ENCODE measurements at places on chromosomes 12 and 14. TPM values are rescaled to one million over a fixed set of nuclear protein-coding genes. Genes with fewer than 3 reads are reported as not detected.

KRT80 gene
- total RNA-seq, result not detected

TAS2R14 gene
- 1.0 TPM for total RNA-seq

CMKLR1 gene
- total RNA-seq, result not detected

ZC2HC1C gene
- total RNA-seq, result 1.5 TPM

GPR135 gene
- 1.6 TPM for total RNA-seq

DIO2 gene
- 0.21 TPM for total RNA-seq

WNT1 gene
- total RNA-seq, result not detected

P2RX2 gene
- total RNA-seq, result not detected

VASH1 gene
- total RNA-seq, result 6.5 TPM

LAG3 gene
- total RNA-seq, result 117 TPM

TMEM63C gene
- 0.32 TPM for total RNA-seq

- peak; percentile 82 for DNase-seq
Observed at GRCh38 chr14:23551266-23552028, at the start of gene ZFHX2. Gene ZFHX2 (minus strand): TSS chr14:23551765. CDS start chr14:23535325, 16,440 bp downstream.

- no peak for DNase-seq
Observed at GRCh38 chr14:71799841-71800240, 132.4 kb upstream of the RGS6 start.

- DNase-seq, result no peak
Observed at GRCh38 chr14:56088941-56089340, 29.3 kb upstream of the PELI2 start.

DNA sequence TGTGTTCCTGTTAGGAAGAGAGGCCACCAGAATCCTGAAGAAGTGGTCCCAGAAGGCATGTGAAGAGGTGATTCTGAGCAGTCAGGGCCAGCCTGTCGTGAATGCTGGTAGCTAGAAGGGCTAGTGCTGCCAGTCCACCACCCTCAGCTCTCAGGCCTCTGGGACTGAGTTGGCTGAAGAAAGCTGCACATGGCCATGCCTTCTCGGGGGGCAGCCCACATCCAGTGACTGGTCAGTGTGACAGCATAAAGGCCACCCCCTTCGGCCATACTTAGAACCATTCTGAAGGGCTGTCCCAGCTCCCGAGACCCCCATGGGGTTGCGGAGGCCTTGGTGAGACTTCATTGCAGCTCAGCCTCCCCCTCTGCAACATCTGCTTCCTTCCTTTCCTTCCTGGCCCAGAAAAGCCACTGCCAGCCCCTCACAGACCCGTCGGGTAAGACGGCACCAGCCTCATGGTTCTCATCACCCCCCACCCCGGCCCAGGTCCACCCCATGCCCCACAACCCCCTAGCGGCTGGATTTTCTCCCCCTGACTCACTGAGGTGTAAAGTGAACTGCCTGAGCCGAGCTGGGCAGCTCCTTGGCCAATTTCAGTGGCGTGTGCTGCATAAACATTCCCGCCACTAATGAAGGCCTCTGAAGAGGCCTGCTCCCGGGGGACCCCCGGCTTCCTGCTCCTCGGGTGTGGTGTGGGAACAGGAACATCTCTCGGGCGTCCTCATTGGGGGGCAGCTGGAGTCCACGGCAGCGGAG, 49.5 kb upstream of the DIO3 start:
- DNase-seq, result no peak

- no peak for DNase-seq
Observed at GRCh38 chr12:100778967-100779590, 15.5 kb upstream of the ANO4 start.

DNA sequence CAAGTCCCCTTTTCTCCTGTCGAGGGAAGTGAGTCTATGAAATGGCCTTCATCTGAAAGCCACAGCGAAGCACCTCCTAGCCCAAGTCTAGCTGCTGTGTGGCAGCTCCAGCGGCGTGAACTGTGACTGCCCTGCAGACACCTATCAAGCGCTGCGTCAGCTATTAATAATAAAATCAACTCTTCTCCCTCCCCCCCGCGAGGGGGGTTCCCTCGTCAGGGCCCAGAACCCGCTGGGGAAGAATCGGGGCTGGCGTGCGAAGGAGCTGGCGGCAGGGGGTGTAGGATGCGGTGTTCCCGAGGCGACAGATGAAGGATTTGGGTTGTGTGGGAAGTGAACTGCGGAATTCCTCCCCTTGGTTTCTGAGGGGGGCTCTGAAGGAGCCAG, 662 bp upstream of the ATP2A2 start:
- DNase-seq, result no peak

GRCh38 chr12:16606201-16606849, 363 bp upstream of the LMO3 start:
- no peak for DNase-seq

DNA sequence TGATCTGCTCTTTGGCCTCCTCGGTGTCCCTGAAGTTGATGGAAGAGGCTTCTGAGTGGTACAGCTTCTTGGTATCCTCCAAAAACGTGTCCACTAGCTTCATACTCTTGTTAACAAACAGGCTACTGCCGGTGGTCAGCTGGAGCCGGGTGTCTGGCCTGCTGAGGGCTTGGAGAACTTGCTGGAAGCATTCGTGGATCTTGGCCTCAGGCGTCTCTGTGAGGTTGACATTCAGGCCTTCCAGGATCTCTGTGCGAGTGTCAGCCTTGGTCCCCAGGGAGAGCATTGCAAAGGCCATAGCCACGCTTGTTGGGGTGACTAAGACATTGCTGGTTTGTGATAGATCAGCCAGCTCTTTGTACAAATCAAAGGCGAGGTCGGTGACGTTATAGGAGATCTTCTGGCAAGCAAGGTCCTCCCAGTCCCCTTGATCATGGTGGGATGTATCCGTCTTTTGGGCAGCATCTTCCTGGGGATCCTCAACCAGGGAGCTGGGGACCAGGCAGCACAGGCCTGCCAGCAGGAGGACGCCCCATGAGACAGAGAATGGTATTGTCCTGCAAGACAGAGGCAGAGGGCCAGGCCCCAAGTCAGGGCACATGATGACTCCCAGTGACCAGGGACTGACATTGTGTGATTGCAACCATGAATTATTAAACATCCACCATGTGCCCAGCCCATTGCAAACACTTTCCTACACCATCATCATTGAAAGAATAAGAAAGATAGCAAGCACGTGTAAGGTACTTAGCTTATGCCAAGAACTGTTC, 22.1 kb downstream of the SERPINA1 start:
- no peak for DNase-seq

GRCh38 chr14:55897031-55897430, 221.2 kb upstream of the PELI2 start:
- no peak for DNase-seq

DNA sequence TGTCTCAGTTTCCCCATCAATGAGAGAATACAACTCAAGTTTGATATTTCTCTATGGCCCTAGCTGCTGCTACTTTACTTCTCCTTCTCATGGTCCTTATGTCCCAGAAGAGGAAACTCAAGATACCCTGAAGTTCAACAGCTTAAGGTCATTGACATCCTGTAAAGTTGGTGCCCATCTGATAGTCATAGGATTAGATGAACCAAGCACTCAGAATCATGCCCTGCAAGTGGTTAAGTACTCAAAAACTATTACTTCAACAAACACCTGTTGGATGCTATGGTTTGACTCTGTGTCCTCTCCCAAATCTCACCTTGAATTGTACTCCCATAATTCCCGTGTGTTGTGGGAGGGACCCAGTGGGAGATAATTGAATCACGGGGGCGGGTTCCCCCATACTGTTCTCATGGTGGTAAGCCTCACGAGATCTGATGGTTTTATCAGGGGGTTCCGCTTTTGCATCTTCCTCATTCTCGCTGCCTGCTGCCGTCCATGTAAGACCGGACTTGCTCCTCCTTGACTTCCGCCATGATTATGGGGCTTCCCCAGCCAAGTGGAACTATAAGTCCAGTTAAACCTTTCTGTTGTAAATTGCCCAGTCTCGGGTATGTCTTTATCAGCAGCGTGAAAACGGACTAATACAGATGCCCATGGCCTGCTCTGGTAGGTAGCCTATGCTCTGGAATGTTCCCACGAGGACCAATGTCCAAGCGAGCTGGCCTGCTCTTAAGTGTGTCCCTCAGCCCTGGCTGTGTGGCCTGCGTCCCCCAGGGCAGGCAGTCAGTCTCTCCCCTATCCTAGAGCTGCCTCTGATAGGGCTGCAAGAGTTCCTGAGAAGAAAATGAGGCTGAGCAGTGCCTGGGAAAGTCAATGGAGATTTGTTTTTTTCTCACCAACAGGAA, 18.1 kb downstream of the CAMKK2 start:
- no peak for DNase-seq

GRCh38 chr12:130177635-130178242, 15.5 kb downstream of the FZD10 start:
- no peak for DNase-seq

- DNase-seq, result no peak
Observed at GRCh38 chr12:84641940-84642545, 270.6 kb downstream of the SLC6A15 start.

DNA sequence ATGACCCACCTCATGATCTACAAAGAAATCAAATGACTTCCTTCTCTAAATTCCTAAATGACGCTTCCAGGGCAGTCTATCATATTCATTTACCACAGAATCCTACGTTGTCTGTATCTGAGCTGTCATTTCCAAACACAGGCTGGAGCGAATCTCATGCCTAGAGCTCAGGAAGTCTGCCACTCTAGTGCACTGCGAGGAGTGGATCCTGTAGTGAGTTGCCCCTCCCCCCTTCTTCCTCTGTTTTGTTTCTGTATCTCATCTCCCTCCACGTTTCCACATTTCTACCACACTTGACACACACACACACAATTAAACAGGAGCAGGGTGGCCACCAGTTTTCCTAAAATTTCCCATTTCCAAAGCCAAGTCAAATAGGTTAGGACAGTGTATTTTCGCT, 415.4 kb upstream of the PRICKLE1 start:
- no peak for DNase-seq

GRCh38 chr12:116361414-116362223, 84.1 kb upstream of the MED13L start:
- DNase-seq, result no peak

DNA sequence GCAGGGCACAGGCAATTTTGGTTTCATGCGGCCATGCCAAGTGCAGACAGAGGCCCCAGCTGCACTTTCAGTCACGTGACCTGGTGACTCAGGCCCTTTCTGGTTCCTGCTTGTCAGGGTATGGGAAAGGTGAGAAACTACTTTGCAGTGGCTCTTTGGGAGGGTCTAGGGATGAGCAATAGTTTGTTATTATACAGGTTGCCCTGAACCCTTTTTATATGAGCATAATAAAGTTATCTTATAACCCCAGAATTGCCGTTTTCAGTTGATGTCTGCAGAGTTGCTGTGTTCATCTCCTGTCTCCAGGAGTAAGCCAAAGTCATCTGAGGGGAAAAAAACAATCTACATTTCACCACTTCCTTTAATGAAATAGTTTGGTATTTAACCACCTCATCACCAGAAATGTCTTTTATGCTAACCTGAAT, 30.9 kb upstream of the EMP1 start:
- DNase-seq, result peak; percentile 72

GRCh38 chr14:88386256-88386794, 868 bp downstream of the SPATA7 start:
- no peak for DNase-seq

GRCh38 chr12:25712169-25712568, 159.1 kb upstream of the LMNTD1 start:
- no peak for DNase-seq

- no peak for DNase-seq
Observed at GRCh38 chr14:76856769-76857168, 30.6 kb downstream of the LRRC74A start.

GRCh38 chr14:90387206-90387760, 9.5 kb upstream of the CALM1 start:
- no peak for DNase-seq

DNA sequence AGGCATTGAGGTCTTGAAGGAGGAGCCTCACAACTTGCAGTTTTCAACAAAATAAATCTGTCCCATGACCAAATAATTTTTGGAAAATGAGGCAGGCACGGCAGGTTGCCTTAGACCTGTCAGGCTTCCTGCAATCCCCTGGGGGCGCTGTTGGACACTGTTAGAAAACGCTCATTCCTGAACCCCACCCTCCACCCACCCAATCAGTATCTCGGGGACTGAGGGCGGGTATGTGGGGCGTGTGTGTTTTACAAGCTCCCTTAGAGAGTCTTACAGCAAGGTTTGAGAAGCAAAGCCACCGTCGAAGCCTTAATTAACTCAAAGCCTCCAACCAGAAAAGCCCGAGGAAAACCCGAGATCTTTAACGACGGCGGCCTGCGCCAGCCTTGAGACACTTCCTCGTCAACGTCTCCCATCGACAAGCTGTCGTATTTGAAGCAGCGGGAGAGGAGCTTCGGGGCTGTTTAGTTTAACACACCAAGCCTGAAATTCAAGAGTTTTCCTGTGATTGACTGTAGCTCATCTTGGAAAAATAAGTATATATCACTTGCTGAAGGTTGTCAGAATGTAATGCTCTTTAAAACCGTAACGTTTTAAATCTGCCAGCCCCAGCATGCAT, 123.0 kb downstream of the GLT1D1 start:
- DNase-seq, result peak; percentile 33

DNA sequence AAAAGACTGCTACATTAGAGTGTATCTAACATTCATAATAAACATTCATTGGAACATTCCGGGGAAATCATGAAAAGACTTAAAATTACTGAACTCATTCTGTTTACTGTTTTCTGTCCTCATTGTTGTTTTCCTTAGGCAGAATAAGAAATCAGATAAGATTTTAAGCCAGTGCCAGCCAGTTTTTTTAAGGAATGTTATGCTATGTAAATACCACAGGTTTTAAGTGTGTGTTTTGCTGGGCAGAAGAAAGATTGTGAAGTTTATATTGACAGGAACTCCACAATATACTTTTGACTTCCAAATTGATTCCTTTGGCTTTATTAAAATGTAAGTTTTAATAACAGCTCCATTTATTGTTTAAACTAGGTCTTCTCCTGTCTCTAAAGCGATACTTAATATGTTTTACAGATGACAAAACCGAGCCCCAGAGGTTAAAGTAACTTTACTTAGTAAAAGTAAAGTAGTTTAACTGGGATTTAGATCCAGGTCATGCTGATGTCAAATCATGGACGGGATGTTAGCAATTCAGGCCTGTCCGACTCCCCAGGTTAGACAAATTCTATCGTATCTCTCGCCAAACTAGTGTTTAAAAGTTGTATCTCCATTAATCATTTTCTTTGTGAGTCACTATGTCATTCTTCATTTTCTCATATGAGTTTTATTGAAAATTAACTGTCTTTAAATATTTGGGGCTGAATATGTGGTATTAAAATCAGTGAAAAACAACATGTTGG, 1.7 kb downstream of the LARP4 start:
- no peak for DNase-seq

GRCh38 chr12:3961591-3961990, 88.4 kb upstream of the PARP11 start:
- DNase-seq, result no peak

GRCh38 chr14:105248368-105249181, at the start of gene BTBD6:
Gene BTBD6 (plus strand): TSS chr14:105248533. CDS start chr14:105248712, 179 bp downstream.
- DNase-seq, result peak; percentile 82

- peak; percentile 72 for DNase-seq
Observed at GRCh38 chr12:54220092-54220557, 31.3 kb upstream of the SMUG1 start.

DNA sequence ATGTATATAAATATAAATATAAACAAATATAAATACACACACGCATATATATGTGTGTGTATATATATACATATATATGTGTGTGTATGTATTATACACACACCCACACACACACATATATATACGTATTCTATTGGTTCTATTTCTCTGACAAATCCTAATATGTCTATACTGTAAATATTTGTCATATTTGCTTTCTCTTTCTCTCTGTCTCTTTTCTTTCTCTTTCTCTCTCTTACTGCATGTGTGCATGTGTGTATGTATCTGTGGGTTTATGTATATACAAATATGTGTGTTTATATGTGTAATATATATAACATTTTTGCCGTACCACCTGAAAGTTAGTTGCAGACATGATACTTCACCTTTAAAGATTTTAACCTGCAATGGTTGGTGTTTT, 174.2 kb upstream of the PLEKHG7 start:
- DNase-seq, result no peak

- no peak for DNase-seq
Observed at GRCh38 chr14:98229656-98230366, 1042.2 kb downstream of the BCL11B start.
